ENCODE measurements at places on chromosomes 13 and 19. TPM values are rescaled to one million over a fixed set of nuclear protein-coding genes. Genes with fewer than 3 reads are reported as not detected.

The WASF3 gene
- total RNA-seq = 30.2 TPM

- H3K27me3 ChIP-seq = no peaks in the 10 kb centered on the region
- H3K4me1 ChIP-seq = peaks cover 22% of the 10 kb centered on the region
- peak; percentile 65 for DNase-seq
- peak overlapping the region; percentile 92 for H3K4me3 ChIP-seq
Observed at GRCh38 chr13:41311406-41312175, 524 bp downstream of the NAA16 start.

- no peak overlapping the region for H3K27ac ChIP-seq
- DNase-seq = no peak
- H3K36me3 ChIP-seq = no peaks in the 10 kb centered on the region
Observed at GRCh38 chr13:97901716-97902115, 51.8 kb upstream of the IPO5 start.

- no peaks in the 10 kb centered on the region for H3K27me3 ChIP-seq
- H3K27ac ChIP-seq = peak overlapping the region; percentile 74
- peaks cover 13% of the 10 kb centered on the region for H3K4me1 ChIP-seq
Observed at GRCh38 chr13:75889427-75889826, 253.3 kb downstream of the LMO7 start.

DNA sequence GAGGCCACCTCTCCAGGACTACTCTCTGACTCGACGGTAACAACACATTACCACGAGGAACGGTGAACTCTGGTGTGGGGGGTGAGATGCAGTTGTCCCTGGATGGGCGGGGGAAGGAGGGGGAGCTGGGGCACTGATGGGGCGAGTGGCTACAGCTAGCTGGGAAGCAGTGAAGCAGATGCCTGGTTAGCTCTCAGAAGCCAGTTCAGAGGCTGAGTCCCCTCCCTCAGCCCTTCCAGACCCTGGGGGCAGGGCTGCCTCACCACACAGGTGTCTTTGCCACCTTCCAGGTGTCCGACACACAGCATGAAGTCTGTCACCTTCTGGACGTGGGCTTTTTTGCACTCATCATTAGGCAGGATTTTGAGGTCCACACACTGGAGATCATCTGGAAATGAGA lies 4.0 kb downstream of the KLK1 start:
- no peaks in the 10 kb centered on the region for H3K36me3 ChIP-seq
- H3K27me3 ChIP-seq = peaks cover 76% of the 10 kb centered on the region
- H3K27ac ChIP-seq = no peak overlapping the region
- H3K4me1 ChIP-seq = no peaks in the 10 kb centered on the region
- DNase-seq = no peak

DNA sequence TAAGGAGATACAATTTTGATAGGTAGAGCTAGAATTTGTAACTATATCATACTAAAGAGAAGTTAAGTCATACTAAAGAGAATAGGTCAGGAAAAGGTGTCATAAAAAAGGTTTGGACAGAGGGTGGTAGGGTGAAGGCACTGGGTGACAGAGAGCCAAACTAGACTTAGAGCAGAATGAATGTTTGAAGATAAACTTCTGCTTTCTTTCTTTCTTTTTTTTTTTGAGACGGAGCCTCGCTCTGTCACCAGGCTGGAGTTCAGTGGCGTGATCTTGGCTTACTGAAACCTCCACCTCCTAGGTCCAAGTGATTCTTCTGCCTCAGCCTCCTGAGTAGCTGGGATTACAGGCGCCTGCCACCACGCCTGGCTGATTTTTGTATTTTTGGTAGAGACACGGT lies 44.1 kb downstream of the TM9SF2 start:
- H3K4me1 ChIP-seq = no peaks in the 10 kb centered on the region
- no peaks in the 10 kb centered on the region for H3K27me3 ChIP-seq
- no peak overlapping the region for H3K4me3 ChIP-seq
- H3K36me3 ChIP-seq = peaks cover 95% of the 10 kb centered on the region
- DNase-seq = no peak
- H3K27ac ChIP-seq = no peak overlapping the region

The SIGLEC6 gene
- not detected for total RNA-seq

Measured in cardiac muscle cell (in vitro differentiated cells and primary cell).